ENCODE measurements at places on chromosomes 5 and 9. TPM values are rescaled to one million over a fixed set of nuclear protein-coding genes. Genes with fewer than 3 reads are reported as not detected.

- DNase-seq: peak; percentile 5
Measured at GRCh38 chr5:133732536-133732935, 120.2 kb upstream of the FSTL4 start.

SLC4A9 gene
- not detected for polyA plus RNA-seq

AHRR gene
- polyA plus RNA-seq: 0.15 TPM

DNA sequence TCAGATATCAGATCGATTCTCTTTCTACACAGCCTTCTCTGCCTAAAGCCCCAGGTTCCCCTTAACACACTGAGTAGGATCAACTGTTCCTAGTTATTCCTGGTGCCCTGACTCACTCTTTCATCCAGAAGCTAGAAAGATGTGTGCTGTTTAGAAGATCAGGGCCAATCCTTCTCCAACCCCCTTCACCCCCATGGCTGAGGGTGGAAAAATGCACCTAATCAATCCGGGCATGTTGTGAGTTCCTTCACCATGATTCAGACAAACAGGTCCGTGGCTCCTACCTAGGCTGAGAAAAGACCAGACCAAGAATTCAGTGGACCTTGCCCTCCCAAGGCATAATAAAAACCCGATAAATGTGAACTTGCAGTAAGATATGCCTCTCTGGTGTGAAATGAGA lies 85.4 kb upstream of the EQTN start:
- DNase-seq: no peak

DNA sequence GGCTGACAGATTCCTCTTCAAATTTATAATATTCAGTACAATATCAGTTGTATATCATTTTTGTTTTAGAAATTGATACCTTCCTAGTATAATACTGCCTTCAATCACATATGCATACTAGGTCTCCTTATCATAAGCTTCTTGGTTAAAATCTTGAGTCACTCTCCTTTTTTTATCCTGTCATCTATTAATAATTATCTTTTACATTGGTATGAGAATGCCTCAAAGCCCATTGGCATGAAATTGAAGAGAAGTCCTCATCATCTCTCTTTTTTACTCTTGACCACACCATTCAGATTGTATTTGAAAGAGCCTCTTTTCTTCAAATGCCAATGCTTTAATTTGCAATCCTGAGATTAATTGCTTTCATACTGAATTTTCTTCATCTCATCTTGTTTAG lies 810.3 kb downstream of the BRINP1 start:
- DNase-seq: no peak
